RWPE2 (cell line): ENCODE measurements at places on chromosomes 3 and 15.

DNA sequence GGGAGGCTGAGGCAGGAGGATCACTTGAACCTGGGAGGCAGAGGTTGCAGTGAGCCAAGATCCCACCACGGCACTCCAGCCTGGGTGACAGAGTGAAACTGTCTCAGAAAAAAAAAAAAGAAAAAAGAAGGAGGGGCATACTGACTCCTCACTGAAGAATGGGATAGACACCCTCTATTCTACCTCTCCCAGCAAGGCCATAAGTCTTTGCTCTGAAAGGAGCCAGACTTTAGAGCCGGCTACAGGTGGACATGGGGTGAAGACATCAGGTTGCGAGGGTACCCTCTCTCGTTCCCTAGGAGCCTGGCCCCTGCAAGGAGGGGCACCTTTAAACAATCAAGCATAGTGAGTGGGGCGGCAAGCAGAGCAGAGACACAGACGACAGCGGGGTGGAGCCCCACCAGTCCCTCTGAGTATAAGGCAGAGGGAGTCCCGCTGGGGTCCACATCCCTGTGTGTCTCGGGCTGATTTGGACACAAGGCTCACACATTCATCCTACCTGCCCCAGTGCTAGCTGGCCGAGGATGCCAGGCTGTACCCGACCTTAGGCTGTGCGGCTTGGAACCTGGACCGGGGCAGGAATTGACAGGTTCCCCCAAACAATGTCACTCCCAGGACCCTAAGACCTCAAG, 1.1 kb downstream of the GRAMD2A start:
- DNase-seq: no peak

DNA sequence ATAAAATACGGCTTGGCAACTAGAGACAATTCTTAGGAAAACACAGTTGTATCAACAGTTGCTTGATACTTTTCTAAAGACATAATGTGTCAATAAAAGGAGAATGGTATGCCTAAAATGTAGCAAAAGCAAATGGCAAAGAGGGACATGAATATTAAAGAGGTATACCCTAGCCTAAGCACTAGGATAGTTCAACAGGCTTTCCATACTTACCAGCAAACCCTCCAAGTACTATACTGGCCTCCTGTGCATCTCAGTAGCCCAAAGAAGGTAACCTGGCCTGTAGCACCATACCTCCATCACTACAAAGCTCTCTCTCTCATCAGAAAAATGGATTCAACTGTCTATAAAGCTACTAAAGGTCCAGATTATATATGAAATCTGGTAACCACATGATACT, 7.5 kb downstream of the SETD2 start:
- DNase-seq: no peak

GRCh38 chr15:99546441-99547100, 19.2 kb upstream of the MEF2A start:
- no peak for DNase-seq

GRCh38 chr15:94236608-94237007, 5.2 kb downstream of the MCTP2 start:
- peak; percentile 73 for DNase-seq

- peak; percentile 78 for DNase-seq
These were observed 90.4 kb downstream of the TBC1D2B start for GRCh38 chr15:77986891-77987764.

- DNase-seq: no peak
These were observed 3.9 kb upstream of the MAP1A start for GRCh38 chr15:43513550-43513949.

DNA sequence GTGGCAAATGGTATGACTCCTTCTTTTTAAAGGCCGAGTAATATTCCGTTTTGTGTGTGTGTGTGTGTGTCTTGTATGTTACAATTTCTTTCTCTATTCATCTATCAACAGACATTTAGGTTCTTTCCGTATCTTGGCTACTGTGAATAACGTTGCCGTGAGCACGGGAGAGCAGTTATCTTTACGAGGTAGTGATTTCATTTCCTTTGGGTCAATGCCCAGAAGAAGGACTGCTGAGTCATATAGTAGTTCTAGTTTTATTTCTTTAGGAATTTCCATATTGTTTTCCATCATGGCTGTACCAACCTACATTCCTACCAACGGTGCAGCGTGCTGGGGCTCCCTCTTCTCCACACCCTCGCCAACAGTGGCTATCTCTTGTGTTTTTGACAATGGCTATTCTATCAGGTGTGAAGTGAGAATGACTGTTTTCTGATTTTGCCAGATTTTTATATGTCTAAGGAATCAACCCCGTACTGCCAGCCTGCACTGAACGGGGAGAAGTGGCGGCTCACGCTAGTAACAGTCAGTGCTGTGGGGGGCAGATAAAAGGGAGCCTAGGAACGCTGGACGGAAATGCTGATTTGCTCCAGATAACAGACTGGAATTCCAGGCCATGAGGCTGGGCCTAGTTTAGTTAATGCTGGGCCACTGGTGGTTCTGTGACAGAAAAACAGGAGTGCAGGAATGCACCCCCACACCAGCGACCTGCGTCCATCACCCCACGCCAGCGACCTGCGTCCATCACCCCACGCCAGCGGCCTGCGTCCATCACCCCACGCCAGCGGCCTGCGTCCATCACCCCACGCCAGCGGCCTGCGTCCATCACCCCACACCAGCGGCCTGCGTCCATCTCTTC, 168.1 kb downstream of the XXYLT1 start:
- DNase-seq: no peak

GRCh38 chr3:34683851-34684250, 885.4 kb downstream of the PDCD6IP start:
- DNase-seq: no peak

- no peak for DNase-seq
These were observed 263.6 kb upstream of the AZI2 start for GRCh38 chr3:28612232-28612631.

DNA sequence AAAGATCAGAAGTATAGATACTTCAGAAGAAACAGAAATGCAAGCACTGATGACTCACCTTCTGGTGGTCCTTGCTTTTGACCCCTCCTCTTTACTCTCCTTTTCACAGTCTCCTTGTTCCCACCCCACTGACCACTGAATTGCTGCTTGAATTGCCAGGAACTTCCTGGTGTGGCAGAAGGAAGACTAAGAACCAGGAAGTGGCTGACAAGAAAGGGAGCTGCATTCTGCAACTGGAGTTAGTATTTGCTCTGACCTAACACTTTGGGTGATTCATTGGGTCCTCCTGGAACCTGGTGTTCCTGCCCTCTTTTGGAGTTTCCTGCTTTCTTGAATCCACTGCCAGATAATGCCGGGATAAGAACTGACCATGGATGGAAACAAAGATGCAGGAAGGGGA, 23.0 kb downstream of the KY start:
- DNase-seq: no peak

DNA sequence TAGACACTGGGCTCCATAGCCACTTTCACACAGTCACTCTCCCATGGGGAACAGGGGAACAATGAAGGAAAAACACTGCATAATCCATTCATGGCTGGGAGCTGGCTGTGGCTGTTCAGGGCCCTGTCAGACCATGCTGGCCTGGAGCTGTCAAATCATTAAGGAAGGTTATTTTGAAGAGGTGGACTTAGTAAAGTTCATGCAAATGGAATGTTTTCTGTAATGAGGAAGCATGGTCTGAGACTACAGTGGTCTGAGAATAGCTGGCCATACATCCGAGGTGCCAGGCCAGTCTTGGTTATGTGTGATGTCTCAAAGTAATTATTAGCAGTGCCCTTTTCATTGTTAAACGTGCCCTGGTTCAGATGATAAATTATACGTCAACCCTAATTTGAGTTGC, 117.1 kb upstream of the MRPS22 start:
- no peak for DNase-seq

GRCh38 chr3:41131224-41131623, 68.1 kb upstream of the CTNNB1 start:
- peak; percentile 87 for DNase-seq

DNA sequence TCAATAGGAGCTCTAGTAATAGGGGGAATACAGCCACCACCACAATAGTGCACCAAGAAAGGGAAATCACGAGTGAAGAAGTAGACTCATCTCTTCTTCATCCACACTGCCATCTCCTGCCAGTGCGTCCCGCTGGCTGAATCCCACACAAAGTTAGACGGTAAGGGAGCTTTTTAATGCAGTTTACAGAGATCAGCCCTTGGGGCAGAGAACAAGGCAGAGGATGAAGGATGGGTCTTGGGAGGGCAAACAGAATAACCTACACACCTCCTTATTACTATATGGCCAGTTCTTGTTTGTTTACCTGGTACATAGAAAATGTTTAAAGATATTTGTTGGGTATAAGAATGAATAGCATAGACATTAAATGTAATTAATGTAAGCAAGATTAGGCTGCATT, 11.0 kb upstream of the DPH6 start:
- DNase-seq: no peak

GRCh38 chr3:7015683-7016440, 154.9 kb downstream of the GRM7 start:
- no peak for DNase-seq

- peak; percentile 76 for DNase-seq
These were observed 25.9 kb upstream of the SPRED1 start for GRCh38 chr15:38226608-38227266.

DNA sequence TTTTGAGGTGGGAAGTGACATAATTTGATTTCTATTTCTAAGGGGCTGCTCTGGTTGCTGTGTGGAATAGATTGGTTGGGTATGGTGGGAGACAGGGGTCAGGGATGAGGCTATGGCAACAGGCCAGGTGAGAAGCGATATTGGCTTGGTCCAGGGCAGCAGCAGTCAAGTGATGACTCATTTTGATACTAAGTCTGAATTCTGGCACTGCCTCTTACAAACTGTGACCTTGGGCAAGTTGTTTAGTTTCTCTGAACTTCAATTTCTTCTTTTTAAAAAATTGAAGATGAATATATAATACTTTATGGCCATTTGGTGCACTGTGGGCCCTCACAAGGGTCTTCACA, 40.4 kb upstream of the CLSTN2 start:
- DNase-seq: no peak

GRCh38 chr15:81859737-81860516, 185.9 kb downstream of the MEX3B start:
- no peak for DNase-seq

DNA sequence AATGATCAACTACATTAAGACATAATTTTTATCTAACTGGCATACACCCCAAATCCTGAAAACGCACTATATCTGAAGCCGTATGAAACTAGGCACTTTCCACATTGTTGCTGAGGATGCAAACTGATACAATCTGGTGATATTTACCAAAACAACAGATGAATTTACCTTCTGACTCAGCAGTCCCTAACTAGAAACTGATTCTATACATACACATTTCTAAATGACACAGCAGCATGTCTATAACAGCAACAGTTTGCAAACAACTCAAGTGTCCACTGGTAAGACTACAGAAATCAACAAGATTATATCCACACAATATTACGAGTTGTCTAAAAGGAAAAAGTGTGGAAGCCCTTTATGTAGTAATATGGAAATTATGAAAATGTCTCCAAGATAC, 22.9 kb downstream of the SECISBP2L start:
- DNase-seq: no peak

- no peak for DNase-seq
These were observed 13.9 kb downstream of the ARHGEF3 start for GRCh38 chr3:56787784-56788256.

- no peak for DNase-seq
These were observed 703.7 kb downstream of the CADM2 start for GRCh38 chr3:85662462-85662861.

DNA sequence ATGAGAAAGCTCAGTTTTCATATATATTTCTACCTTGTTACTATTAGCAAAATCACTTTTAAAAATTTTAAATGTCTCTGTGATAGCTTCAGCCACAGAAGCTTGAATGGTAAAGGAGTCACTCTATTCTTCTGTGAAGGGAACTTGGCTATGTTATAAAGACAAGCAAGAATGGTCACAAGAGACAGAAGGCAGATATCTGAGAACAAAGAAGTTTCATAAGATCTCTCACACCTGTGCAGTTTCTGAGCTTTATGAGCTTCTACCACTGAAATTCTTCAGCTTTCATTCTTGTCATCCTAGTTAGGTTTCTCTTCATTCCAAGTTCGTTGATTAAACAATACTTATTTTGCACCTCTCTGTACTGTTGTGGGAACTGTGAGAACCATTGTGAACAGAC, 853.4 kb downstream of the IGSF11 start:
- no peak for DNase-seq

DNA sequence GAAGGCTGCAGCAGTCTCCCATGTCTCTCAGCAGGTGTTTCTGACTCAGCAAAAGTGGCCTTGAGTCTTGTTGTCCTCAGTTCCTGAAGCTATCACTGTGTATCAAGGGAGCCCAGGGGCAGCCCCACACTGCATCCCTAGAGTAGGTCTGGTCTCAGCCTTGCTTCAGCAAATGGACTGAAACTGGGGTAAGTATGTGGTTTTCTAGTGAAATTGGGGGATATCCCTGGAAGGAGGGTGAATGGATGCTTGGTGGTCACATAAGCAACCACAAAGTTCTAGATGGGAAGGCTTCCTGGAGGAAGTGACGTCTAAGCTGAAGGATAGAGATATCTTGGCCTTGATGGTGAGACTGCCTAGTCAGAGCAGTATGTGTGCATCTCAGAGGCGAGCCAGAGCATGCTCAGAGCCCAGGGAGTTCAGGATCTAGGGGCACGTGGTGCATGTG, 38.4 kb downstream of the TMEM158 start:
- no peak for DNase-seq

DNA sequence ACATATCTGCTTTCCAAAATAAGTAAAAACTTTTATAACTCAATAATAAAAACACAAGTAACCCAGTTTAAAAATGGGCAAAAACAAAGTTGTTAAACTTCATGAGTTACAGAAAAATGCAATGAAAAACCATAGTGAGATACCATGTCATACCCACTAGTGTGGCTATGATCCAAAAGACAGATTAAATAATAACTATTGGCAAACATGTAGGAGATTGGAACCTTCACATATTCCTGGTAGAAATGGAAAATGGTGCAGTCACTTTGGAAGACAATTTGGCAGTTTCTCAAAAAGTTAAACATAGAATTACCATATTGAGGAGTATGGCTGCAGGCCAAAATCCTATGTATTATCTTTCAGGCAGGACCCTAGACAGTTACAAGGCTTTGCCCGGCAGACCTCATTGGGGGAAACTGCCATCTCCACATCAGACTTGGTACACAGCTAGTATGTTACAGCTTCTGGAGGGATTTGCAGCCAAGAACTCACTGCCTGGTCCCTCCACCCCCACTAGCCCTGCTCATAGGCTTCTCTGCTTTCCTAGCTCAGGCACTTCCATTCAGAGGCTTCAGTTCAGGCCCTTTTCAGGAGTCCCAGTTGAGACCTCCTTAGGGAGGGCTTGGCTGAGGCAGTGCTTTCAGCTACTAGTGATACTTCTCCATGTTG, 147.8 kb downstream of the NEK10 start:
- no peak for DNase-seq

DNA sequence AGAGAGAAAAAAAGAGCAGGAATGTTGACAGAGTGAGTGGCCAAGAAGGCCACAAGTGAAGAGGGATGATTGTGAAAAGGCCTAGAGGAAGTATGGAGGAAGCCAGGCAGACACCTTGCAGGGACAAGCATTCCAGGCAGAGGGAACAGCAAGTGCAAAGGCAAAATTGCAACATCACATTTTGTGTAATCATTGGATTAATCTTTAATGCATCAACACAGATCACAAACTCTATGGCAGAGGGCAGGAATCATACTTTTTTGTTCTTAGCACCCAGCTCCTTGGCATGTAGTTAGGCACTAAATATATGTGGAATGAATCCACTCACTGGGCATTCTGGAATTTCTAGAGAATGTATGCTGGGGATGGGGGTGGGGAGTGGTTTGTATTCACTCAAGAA, 312.1 kb upstream of the PROK2 start:
- no peak for DNase-seq
